OCI-LY7 (cell line): ENCODE measurements at places on chromosomes 2 and 18.

DNA sequence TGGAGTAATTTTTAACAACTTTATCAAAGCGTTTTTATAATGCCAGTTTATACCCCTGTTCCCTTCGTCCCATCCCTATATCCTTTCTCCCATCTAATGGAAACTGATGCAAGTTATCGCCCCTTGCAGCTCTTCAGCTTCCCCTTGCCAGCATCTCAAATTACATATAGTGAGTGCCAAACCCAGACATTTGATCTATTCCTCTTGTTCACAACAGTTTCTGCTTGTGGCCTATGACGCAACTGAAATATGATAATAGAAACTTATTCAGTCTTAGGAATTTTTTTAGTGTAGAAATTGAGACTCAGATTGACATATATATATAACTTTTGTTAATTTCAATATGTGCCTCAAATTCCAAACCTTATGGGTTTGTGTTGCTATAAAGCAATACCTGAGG lies 562.2 kb upstream of the VWC2L start:
- no peak for DNase-seq

GRCh38 chr2:9164112-9164608 lies 42.5 kb upstream of the ASAP2 start:
- DNase-seq, result no peak

- DNase-seq, result no peak
Measured at GRCh38 chr2:166651080-166651675, 157.1 kb upstream of the SCN7A start.

- peak; percentile 13 for DNase-seq
Measured at GRCh38 chr18:54247511-54248175, 21.7 kb upstream of the POLI start.

DNA sequence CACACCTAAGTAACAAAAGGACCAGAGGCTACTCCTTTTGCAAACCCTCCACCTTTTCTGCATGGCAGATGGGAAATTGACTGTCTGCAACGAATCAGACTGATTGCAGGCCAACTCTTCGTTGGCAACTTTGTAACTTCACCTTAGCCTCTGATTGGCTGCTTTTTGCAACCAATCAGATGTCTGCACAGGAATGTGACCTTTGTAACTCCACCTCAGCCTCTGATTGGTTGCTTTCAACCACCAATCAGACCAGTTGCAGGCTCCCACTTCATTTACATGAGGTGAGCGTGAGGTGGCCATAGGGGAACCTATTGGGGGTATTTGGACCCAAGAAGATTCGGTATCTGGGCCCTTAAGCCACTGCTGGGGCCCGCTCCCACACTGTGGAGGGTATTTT lies 209.0 kb downstream of the EN1 start:
- DNase-seq, result no peak

- no peak for DNase-seq
Measured at GRCh38 chr2:34601561-34601960, 1002.5 kb upstream of the FAM98A start.

- DNase-seq, result no peak
Measured at GRCh38 chr2:216959433-216959832, 99.6 kb upstream of the TNP1 start.

- DNase-seq, result peak; percentile 87
Measured at GRCh38 chr2:45134726-45135125, 125.5 kb upstream of the SIX2 start.

DNA sequence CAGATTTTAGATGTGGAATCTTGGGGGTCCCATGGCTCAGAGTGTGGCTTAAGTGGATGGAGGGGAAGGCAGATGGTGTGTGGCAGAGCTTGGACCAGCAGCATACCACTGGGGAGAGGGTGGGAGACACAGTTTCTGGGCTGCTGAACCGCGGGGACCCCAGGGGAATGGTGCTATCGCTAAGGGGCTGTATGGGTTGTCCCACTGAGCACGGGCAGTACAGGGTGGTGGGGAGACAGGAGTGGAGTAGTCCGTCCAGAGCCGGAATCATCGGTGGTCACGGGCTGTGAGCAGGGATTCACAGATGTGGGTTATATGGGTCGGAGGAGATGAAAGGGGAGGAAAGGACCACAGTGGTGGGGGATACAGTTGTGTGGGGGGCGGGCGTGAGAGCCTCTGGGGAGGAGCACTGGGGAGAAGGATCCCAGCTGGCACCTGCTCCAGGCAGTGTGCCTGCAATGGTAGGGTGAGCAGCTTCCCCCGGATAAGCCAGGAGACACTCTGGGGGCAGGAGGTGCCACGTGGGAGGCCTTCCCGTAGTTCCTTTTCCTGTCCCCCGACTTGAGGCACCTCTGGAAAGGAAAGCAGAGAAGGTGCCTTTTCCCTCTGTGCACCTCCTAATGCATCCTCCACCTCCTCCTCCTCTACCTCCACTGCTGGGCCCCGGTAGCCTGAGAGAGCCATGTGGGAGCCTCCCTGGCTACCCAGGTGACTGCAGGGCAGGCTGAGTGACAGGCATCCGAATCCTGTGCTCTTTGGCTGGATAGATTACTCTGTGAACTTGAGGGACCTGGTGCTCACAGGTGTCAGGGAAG lies 24.9 kb downstream of the IGFBP5 start:
- no peak for DNase-seq

GRCh38 chr18:43382641-43383403 lies 105.5 kb upstream of the SYT4 start:
- DNase-seq, result no peak

DNA sequence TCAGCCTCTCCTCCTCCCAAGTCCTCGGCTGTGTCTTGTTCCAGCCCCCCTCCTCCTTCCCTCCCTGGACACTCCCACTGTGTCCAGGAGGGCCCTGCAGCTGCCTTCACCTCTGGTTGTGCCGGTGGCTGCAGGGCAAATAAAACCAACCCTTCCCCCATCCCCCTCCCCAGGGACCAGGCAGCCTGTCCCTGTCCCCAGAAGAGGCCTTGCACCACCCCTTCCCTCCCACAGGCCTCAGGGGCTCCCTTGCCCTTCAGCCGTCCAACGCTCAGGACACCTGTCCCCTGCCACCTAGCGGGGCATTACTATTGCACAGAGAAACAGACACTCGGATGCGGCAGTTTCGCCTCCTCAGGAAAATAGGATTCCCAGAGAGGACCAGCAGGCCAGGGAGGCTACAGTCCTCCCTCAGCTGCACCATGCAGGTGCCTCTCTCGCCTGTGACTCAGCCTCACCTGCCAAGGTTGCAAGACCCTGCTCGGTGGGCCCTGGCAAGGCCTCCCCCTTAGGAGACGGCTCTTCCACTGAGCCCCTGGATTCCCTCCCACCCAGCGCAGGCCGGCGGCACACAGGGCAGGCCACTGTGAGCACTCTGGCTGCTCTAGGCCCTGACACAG lies 5.5 kb upstream of the GPC1 start:
- no peak for DNase-seq

DNA sequence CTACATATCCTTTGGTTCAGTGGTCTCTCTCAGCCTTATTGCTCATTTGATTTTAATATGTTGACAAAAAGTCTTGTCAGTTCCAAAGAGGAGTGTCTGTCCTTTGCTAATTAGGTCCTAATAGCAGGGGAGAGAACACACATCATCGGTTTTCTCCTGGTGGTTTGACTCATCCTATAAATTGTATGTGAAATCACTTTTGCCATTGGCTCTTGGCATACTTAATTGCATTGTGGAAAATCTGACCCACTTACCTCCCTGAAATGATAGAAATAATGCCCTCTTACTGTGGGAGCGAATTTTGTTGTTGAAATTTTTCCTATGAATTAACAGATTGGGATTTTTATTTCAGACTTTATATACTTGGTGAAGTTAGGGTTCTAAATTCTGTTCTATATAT lies 58.3 kb downstream of the MTCL1 start:
- no peak for DNase-seq

GRCh38 chr2:144132357-144132756 lies 387.6 kb downstream of the ZEB2 start:
- DNase-seq, result no peak

DNA sequence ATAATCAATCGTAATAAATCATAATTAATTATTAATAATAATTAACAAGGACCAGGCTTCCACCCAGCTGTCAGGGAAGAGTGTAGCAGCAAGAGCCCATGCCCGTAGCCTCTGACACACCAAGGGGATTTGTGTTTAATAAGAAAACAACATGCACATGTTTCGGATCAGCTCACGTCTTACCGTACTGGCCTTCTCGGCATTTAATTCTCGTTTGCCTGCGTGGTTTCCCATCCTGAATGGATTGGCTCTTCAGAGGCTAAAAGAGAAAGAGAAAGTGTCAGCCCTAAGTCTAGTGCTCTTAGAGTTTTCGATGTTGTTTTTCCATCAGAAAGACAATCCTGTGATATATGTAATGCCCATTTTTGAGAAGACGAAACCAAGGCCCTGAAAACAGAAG lies 27.6 kb downstream of the MBP start:
- no peak for DNase-seq

- no peak for DNase-seq
Measured at GRCh38 chr18:57780706-57781347, 22.3 kb downstream of the ATP8B1 start.

DNA sequence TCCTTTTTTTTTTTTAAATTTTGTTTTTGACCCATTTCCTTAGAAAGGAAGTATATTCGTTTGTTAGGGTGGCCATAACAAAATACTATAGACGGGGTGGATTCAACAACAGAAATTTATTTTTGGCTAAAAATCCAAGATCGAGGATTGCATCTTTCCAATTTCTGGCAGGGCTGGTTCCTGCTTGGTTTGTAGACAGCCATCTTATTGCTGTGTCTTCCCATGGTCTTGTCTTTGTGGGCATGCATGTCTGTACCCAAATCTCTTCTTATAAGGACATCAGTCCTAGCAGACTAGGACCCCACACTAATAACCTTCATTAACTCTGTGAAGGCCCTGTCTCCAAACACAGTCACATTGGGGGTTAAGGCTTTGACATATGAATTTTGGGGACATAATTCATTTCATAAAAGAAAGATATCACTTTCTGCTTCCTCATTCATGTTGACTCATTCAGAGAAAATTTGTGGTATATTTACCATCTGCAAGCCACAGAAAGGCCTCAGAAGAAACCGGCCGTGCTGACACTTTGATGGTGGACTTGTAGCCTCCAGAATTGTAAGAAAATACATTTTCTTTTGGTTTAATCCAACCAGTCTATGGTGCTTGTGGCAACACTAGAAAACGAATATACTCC lies 262.1 kb downstream of the LPIN1 start:
- DNase-seq, result no peak

DNA sequence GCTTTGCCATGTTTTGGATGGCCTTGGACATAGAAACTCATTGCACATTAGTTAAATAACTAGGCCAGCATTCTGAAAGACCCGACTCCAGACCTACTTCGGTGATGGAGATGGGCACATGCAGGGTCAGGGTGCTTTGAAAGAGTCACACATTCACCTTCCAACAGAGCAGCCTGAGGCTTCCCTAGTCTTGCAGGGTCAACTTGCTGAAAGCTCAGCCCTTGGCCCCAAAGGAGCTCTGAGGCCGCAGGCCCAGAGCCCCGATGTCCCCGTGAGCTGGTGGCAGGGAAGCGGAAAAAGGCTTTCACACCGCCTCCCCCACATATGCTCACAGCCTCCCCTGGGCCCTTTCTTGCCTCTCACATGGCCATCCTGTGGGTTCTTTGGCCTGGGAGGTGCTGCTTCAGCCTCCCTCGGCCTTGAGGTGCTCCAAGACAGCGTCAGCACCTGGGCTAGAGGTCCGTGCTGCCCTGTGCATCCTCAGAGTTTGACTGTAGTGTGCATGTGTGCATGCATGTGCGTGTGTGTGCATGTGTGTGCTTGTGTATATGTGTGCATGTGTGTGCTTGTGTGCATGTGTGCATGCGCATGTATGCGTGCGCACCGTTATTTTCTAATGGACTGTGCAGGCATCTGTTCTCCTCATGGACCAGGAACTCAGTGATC lies 21.6 kb downstream of the LDLRAD4 start:
- no peak for DNase-seq

GRCh38 chr2:132577686-132578085 lies 92.3 kb downstream of the LYPD1 start:
- DNase-seq, result no peak

GRCh38 chr18:78913830-78914231 lies 65.8 kb upstream of the SALL3 start:
- DNase-seq, result no peak

DNA sequence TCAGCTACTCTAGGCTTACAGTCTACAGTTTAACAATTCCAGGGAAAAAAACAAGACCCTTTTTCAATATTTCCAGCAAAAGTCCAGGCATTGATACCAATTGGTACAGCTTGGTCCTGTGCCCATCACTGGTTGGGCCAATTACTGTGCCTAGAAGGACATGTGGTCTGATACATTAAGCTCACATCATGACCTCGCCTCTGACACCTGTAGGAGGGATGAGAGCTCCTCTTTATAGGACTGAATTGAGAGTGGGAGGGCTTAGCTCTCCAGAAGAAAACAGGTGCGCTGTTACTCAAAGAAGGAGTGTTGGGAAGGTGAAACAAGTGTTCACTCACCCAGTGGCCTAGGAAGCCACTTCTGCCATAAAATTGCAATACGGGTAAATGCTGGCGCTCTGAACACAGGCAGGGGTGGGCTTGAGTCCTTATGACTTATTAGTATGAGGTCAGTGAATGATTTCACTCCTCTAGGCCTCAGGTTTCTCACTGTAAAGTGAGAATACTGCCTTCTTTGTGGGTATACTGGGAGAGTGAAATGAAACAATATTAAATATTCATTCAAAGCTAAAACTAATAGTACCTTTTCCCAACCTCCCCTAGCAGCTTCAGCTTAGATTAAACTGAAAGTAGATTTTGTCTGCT lies 49.7 kb downstream of the RABL2A start:
- no peak for DNase-seq

- no peak for DNase-seq
Measured at GRCh38 chr2:62208758-62209114, 12.8 kb downstream of the B3GNT2 start.

GRCh38 chr18:4869155-4869554 lies 327.9 kb downstream of the AKAIN1 start:
- no peak for DNase-seq

DNA sequence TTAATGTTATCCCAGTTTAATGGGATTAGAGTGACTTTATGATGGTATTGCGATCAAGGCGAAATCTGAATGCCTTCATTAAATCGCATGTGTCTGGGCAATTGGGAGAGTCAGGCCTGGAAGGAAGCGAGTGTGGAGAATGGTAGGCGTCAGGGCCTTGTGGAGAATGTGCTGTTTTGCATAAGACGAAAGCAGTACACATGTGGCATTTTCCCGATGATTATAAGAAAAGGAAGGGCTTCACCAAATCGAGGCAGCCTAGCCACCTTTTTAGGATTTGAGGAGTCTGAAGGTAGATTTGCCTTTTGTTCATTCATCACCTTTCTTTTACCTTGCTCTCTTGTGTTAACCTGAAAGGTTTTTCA lies 1.0 kb downstream of the ZNF532 start:
- no peak for DNase-seq

- no peak for DNase-seq
Measured at GRCh38 chr18:24417480-24417879, 9.0 kb upstream of the IMPACT start.

DNA sequence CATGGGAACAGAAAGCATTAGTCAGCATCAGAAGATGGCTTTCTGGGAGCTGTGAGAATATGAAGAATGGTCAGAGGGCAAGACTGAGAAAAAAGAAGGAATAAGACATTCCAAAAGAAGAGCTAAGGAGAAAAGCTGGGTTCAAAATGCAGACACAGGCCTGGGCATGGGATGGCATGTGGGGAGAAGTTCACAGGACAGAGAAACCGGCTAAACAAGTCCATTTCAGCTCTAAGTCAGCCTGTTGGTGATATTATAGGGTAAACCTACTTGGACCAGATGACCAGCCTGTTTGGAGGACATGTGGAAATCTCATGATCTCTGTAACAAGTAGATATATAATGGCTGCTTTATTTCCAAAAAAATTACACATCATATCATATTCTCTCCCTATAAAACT lies 91.7 kb upstream of the MEIS1 start:
- no peak for DNase-seq

- no peak for DNase-seq
Measured at GRCh38 chr18:8319798-8320489, 289.3 kb upstream of the RAB12 start.
